Pancreas (tissue), 10 donors: ENCODE measurements at places on chromosomes 11 and 22.
A peak's percentile ranks its signal among the peaks of the same experiment; 100 is the strongest.

DNA sequence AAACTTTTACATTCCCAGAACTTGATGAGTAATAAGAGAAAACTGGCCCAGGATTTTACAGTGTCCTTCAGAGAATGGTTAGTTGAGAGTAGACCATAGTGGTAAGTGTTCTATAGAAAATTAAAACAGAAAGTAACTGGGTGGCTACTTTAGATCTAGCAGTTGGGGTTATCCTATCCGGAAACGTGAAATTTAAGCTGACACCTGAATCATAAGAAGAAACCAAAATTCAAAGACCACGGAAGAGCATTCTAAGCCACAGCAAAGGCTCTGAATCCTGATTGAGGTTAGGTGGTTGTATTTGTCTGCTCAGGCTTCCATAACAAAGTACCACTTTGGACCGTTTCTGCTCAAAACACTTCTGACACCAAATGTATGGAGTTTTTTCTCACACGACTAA, 34.0 kb downstream of the TTC17 start:
- no peak for DNase-seq

DNA sequence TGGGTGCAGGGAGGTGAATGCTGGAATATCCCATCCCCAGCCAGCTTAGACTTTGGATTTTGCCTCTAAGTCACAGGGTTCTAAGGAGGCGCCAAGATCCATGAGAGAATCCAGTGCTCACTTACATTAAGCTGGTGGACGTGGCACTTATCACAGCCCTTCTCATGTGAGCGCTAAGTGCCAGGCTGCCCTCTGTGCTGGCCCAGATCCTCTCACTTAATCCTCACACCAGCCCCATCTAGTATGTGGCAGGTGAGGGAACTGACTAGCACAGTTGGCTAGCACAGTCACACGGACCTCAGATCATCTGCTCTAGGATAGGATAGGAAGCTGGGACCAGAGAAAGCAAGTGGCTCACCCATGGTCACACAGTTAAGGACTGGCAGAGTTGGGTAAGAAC, 3.6 kb downstream of the HMOX1 start:
- DNase-seq: no peak

GRCh38 chr11:10208131-10208575, 85.9 kb downstream of the SBF2 start:
- DNase-seq: no peak

- DNase-seq: no peak
These were observed 184.6 kb upstream of the CNTN5 start for GRCh38 chr11:98836156-98836555.

DNA sequence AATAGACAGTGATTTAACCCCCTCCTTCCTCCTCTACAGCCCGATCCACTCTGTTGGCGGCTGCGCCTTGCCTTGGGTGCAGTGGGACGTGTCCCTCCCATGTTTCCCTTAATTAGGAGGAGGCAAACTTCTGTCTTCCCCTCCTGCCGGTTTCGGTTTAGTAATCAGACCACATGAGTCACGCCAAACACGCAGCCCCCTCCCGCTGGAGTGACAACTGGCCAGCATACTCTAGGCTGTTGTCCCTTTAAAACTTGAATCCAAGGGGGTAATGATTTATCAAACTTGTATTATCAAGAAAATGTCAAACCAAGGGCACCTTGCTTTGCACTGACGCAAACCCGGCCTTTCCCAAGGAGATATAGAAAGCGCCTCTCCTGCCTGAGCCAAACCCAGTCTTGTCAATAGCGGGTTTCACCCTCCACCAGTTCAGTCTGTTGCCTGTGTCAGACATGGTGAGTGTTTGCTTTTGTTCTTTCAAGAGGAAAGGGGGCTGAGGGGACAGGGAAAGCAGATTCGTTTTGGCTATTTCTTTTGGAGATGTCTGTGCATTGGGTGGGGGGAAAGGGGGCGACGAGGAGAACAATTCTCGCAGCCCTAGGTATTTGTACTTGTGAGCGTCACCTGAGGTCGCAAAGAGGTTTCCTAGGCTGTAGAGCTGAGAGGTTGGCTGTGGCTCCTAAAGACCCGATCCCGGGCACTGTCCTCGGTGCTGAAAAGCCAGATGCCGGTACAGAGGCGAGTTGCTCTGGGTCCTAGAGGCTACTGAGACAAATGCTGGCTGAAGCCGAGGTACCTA, at the start of gene SLC6A5:
SLC6A5 (plus strand) TSS at position 388 of the 799 bp plus-strand sequence; CDS start at position 453, 65 bp downstream.
- DNase-seq: peak; percentile 9

DNA sequence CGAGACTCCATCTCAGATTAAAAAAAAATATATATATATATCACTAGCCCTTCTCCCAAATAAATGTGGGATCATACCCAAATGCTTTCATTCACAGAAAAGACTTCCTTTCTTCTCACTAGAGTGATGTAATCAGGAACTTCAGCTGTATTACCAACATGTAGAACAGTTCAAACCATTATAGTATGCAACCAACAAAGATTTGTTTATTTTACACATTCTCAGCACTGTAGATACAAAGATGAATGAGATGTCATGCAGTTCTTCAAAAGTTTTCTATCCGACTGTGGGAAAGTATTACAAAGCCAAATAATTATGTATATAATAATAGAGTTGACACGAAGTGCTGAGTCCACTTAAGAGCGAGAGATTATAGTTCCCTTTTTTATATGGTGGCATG, 22.2 kb upstream of the ZNF143 start:
- DNase-seq: no peak

DNA sequence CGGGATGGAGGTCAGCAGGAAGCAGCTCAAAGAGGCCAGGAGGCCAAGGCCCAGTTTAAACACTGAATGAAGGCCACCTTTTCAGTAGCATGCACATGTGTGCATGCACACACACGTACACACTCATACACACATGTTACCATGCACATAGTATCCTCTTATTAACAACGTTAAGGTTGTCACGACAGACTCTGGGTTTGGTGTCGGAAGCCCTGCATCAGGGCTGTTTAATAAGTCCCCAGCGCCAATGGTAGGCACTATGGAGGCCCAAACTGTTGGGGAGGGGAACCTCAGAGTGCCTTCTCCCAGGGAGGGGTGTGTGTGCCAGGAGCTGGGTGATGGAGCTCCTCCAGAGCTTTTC, 39.5 kb upstream of the ADA2 start:
- no peak for DNase-seq

DNA sequence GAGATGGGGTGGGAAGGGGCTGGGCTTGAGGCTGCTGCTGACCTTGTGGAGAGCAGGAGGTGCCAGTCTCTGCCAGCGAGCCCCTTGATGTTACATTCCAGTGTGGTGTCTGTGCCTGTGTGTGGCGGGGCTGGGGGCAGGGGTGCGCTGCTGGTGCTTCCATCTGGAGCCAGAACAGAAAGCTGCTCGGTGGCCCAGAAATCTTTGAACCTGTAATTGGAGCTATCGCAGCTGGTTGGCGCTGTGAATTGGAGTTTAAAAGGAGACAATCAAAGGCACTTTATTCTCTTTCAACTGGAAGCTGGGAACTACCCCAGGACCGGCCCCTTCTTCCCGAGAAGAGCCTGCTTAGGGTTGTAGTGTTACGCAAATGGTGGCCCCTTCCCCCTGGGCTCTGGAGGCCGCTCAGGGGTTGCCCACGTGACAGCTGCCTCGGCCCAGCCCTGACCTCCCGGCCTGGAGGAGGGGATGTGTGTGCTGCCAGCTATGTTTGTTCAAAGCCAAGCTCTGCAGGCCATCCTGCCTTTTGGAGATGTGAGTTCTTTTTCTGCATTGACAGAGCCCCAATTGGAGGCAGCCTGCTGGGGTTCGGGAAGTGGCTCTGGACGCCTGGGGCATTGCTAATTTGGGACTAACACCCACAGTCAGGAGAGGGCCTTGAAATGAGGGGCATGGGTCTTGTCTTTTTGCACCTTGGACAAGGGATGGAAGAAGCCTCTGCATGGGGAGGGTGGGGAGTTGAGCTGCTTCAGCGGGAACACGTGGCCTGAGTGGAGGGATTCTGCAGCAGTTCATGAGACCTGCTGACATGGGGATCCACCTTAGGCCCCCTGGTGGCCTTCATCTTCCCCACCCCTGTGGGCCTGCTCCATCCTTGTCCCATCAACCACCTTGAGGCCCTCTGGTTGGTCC, 14.0 kb upstream of the ARSA start:
- no peak for DNase-seq

GRCh38 chr11:118658429-118659313, 20.8 kb downstream of the TREH start:
- DNase-seq: no peak

DNA sequence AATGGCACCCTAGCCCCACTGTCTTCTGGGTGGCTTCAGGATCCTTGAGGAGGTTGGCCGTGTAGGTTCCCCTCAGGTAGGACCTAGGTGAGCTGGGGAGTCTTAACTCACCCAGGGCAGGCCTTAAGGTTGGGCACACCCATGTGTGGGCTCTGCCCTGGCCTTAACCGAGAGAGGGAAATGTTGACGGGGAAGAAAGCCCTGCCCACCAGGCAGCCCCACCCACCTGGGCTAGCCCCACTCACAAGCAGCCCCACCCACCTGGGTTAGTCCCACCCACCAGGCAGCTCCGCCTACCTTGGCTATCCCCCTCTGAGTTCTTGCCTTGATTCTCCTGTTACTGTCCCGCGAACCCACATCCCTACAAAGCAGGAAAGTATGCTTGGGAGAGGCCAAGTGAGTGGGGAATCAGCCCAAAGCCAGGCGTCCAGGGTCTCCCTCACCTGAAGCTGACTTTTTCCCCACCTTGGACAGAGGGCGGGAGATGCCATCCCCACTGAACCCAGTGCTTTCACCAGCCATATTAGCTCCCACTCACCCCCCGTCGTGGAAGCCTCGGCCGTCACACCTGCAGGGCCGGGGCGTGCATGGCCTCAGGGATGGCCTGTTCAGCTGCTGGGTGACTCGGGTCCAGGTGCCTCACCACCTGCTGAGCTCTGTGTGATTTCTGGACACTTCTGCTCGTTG, at the start of gene MYEOV:
MYEOV (plus strand) TSS at position 337 of the 687 bp plus-strand sequence. CDS start 1,200 bp downstream, outside the sequence.
- no peak for DNase-seq

DNA sequence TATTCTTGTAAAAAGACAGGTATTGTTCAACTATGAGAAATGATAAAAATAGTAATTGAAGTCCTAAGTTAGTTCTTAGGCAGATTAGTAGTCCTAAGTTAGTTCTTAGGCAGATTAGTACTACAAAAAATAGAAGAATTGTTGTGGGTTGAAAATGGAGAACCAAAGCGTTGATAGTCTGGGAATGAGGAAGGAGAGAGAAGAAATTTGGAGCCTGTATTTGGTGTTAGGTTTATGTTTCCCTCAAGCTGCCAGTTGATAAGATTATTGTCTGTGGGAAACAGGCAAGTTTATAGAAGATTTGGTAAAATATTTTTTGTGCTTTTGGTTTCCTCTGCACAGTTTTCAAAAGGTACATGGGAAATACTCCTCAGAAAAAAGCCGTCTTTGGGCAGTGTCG, 3.6 kb downstream of the BCO2 start:
- DNase-seq: no peak

DNA sequence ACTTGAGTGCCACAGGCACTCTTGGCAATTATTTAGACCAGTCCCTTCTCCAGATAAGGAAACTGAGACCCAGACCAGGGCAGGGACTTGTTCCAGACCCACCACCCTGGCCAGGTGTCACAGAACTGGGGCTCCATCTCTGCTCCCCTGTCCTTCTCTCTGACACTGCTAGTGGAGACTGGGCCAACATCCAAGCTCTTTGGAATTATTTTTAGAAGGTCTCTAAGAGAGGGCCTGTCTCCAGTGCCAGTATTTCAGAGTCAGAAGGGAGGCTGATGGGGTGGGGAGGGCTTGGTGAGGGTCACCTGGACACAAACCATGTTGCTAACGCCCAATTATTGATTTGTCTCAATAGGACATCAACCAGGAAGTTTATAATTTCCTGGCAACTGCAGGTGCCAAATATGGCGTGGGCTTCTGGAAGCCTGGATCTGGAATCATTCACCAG, 32.7 kb downstream of the POLR3H start:
- DNase-seq: no peak

GRCh38 chr11:117502015-117502778, 174.5 kb downstream of the CEP164 start:
- DNase-seq: no peak

GRCh38 chr22:42301742-42302102, 31.3 kb upstream of the TCF20 start:
- DNase-seq: no peak

GRCh38 chr11:96062134-96062533, 138.2 kb upstream of the MTMR2 start:
- DNase-seq: no peak

DNA sequence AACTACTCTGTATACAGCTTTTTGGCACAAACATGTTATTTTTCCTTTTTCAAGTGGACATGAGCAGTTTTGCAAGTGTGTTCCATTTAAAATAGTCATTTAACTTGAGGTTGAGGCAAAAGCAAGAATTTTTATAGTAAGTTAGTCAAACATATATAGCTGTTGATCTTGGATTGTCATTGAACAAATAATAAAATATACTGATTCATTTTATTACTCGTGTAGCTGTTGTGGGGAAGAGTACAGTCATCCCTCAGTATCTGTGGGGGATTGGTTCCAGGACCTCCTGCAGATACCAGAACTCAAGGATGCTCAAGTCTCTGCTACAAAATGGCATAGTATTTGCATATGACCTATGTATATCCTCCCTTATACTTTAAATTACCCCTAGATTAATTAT, 45.3 kb downstream of the EXT2 start:
- no peak for DNase-seq

- DNase-seq: no peak
These were observed 590 bp downstream of the NNMT start for GRCh38 chr11:114296605-114297372.

DNA sequence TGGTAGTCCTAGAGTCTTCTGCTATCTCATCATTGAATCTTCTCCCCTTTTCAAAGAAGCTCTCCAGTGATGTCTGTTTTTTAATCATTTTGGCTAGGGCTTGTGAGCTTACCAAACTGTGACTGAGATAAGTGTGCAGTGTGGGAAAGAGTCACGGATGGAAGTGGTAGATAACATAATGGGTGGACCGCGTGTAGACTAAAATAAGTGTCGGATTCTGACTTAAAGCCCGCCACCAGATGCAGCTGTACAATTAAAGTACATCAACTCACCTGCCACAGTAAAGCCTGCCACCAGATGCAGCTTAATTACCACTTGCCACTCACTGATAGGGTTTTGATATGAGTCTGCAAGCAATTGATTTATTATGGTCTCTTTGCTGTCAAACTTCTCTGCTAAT, 581.5 kb downstream of the LRRC4C start:
- DNase-seq: no peak

DNA sequence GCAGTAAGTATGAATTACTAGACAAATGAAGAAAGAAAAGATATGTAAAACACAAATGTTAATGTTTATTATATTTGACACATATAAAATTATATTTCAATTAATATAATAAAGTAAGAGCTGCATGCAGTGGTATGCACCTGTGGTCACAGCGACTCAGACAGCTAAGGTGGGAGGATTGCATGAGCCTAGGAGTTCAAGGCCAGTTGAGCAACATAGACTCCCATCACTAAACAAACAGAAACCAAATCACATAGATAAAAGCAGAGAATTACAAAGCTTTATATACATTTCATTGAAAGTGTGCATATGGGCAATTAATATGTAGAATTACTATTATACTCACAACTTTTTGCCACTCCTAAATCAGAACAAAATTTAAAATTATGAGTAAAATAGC, 70.0 kb upstream of the HTATIP2 start:
- DNase-seq: no peak
